ENCODE measurements at places on chromosomes 13 and 19.

DNA sequence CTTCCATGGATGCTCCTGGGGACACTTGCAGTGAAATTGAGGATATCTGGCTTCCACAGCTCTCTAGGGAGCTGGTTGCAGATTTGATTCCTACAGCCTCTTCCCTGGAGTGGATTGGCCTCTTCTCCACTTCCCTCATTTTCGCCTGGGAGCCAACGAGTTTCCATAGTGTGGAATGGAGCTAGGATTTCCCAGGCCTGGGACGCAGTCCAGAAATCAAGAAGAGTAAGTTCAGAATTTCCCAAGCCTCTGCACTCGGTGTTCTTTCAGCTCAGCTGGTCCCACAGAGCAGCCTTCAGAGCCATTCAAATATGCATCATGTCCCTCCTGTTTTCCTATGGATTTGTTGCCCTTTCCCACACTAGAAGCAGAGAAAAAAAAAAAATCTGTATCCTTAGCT, 68.2 kb downstream of the RAP2A start:
- peak; percentile 78 for DNase-seq

DNA sequence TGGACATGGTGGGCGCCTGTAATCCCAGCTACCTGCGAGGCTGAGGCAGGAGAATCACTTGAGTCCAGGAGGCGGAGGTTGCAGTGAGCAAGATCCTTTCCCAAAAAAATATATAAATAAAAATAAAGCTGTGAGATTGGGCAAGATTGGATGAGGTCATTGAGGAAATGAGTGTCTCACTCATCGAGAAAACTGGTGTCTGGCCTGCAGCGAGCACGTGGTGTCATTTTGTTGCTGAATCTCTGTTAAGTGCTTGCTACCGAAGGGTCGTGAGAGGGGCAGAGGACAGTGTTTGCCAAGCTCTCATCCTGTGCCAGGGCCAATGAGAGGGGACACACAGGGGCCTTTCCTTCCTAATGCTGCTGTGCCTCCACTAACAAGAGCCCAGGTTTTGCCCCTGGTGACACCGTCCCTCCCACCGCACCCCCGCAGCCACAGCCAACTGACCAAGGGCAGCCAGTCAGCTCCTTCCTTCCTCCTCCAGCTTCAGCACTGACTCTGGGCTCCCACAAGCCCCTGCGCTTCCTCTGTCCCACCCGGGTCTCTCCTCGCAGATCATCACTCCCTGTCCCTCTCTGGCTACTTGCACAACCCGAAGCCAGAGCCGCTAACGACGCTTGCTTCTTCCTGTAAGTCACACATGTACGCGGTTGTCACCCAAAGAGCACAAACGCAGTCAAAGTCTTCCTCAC, 3.2 kb downstream of the POLD1 start:
- no peak for DNase-seq

DNA sequence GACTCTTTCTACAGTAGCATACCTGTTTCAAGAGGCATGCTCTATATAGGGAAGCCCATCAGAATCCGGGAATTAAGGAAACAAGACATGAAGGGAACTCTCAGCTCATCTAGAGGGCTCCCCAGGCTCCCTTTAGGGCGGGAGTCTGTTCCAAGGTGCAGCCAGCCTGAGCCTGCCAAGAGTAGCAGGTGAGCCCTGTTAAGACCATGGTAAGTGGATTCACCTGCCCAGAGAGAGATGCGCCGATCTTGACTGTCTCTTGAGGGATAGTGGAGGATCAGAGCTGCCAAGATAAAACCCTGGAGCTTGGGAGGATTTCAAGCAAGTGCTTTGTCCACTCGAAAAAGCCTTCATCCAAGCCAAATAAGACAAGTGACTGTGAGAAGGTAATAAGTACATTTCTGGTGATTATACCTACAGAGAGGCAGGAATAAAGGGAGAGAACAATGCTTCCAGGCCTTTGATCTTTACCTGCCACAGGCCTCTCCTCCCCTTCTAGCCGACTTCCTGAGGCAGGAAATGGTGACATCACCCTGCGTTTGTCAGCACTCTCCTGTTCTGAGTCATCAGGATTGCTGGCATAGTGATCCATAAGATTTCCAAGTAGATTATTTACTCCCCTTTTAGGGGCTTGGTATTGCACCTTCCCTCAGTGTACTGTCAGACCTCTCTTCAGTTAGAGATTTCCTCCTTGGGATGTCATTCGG, 31.5 kb downstream of the KLF5 start:
- peak; percentile 57 for DNase-seq

GRCh38 chr19:15107061-15108010, at the start of gene SYDE1:
Gene SYDE1 (plus strand): TSS chr19:15107401. CDS start chr19:15107434, 33 bp downstream.
- peak; percentile 81 for DNase-seq

- DNase-seq: no peak
These were observed 5.5 kb upstream of the ZFP36 start for GRCh38 chr19:39401070-39401548.

GRCh38 chr13:83804356-83804962, 77.8 kb downstream of the SLITRK1 start:
- DNase-seq: no peak

GRCh38 chr19:4372165-4373012, 28.0 kb downstream of the SH3GL1 start:
- DNase-seq: no peak

DNA sequence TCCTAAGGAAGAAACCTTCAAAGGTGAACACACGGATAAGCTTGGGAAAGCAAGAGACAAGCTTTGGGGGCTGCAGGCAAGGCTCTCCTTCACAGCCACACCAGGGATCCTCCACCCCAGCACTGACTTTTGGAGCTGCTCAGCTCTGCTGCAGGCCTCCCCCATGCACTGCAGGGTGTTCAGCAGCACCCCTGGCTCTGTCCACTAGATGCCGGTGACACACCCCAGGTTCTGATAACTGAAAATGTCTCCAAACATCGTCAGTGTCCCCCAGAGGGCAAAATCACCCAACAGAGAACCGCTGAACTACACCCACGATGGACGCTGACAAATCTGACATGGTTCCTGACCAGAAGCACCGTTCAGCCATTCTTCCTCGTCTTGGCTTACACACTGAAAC, 90.5 kb downstream of the STK24 start:
- DNase-seq: no peak

DNA sequence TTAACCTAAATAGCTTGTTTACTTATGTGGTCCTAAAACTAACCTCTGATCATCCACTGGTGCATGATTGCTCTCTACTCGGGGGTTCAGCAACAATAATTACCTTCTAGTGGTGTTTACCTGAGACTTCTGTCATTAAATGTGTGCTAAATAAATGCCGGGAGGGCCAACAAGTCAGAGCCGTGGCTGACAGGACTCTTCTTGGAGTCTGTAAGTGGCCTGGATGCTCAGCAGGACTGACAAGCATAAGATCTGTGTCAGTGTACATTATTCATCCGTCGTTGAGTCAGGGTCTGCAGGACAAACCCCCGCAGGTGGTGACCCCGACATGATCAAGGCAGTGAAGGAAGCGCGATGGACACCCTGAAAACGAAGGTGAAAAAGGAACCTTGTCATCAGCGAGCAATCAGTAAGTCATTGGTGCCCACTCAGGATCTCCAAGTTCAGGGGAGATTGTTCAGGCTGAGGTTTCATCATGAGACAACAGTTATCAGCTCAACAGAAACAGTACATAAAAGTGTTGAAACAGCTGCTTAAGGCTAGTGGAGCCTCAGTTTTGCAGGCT, 1466.9 kb downstream of the UQCRFS1 start:
- DNase-seq: no peak

- DNase-seq: no peak
These were observed 193.8 kb downstream of the KATNAL1 start for GRCh38 chr13:30113551-30113950.

GRCh38 chr19:36837176-36837905, 846 bp downstream of the ZNF790 start:
- no peak for DNase-seq

DNA sequence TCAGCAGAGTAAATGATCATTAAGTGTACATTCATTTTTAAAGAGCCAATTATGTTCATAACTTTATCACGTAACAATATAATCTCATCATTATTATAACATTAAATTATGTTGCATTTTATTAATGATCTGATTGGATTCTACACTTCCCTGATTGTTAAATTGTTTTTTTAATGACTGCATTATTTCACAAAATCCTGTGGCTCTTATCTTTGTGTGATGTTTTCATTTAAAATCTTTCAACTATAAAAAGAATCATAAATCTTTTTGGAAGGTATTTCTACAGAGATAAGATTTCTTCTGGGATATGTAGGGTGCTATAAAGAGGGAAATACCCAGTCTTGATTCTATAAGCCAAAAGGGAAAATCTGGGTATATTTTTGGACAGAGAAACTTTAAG, 101.7 kb downstream of the ZIC5 start:
- no peak for DNase-seq
